ENCODE measurements at places on chromosomes 12 and 14.

DNA sequence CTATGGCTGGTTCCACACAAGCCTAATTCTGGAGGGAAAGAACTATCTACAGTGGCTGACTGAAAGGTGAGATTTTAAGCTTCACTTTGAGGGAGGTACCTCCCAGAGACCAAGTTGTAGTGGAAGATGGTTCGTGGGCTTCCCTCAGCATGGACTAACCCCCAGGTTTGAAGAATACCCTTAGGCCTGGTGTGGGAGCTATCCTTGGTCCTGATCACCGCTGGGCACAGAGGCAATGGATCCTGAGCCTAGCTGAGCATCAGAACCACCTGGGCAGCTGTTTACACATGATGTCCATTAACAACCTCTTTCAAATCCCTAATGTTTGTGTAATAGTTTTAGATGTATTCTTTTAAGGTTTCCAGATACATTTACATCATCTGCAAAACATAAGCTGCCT lies 10.3 kb downstream of the DAO start:
- no peak for DNase-seq

DNA sequence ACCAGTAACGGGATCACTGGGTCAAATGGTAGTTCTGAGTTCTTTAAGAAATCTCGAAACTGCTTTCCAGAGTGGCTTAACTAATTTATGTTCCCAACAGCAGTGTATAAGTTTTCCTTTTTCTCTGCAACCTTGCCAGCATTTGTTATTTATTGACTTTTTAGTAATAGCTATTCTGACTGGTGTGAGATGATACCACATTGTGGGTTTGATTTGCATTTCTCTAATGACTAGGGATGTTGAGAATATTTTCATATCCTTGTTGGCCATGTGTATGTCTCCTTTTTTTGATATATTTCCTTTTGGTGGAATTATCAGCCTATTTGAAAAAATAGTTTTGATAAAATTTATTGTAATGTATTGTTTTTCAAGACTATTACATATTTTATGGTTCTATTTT lies 701.2 kb upstream of the FBXO33 start:
- DNase-seq = no peak

GRCh38 chr12:90999527-90999926 lies 5.2 kb downstream of the EPYC start:
- no peak for DNase-seq

DNA sequence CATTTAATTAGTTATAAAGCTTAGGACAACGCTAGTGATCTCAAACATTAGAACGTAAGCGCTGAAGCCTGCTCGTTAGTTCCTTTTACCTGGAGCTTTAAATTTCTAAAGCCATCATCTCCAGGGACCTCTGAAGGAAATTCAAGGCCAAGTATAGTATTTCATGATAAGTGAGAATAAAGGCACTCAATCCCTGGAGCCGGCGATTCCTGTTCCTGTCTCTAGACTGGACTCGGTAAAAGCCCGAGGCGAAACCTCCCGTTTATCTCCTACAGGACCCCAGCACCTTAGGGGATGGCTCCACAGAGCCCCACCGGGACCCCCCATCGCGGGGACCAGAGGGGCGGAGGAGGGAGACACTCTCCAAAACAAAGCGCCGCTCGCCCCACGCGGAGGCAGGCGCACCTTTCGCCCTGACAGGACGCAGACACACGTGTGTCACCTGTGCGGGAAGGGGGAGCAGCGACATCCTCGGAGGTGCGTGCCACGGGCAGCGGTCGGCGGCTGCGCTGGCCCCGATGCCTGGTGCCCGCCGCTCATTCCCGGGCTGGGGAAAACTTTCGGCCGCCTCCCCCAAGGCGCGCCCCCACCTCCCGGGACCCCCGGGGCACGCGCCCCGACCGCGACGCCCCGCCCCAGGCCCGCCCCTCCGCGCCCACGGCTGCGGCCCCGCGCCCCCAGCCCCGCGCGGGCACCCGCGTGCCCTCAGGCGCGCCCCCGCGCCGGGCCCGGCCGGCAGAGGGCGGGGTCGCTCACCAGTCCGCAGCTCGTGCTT lies 678 bp downstream of the RPS6KA5 start:
- DNase-seq = peak; percentile 13

DNA sequence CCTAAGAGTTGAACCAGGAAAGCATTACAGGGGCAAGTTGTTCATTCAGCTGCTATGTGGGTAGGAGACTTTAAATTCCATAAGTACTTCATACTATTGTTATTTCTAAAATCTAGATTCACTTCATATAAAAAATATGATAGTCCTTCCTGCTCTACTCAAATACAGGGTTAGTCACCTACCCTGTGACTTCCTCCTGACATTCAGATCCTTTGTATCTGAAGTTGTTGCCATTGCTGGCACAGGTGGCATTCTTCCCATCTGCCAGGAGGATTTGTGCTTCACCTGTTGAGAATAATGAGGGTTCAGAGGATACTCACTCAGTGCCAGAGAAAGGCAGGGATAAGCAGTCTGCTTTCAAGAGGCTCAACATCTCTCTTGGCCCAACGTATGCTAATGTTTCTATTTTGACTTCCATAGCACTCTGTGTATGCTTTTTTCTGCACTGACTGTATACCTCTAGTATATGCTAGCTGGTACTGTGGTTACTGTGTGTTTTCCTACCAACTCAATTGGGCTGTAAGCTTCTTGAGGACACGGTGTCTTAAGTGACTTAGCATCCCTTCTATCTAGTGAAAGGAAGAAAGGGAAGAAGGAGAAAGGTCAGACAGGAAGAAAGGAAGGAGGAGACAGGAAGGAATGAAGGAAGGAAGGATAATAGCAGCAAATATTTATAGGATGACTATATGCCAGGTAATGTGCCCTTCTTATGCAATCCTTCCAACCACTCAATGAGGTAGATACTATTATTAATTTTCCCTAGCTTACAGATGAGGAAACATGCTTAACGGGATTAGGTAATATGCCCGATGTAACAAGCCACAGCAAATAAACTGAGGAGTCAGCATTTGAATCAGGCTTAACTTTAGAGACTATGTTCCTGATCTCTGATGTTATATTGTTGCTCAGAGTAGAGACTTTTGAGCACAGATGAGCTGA lies 38.5 kb upstream of the FGF6 start:
- DNase-seq = no peak

- DNase-seq = no peak
Measured at GRCh38 chr14:93091666-93092065, 24.1 kb downstream of the ITPK1 start.

DNA sequence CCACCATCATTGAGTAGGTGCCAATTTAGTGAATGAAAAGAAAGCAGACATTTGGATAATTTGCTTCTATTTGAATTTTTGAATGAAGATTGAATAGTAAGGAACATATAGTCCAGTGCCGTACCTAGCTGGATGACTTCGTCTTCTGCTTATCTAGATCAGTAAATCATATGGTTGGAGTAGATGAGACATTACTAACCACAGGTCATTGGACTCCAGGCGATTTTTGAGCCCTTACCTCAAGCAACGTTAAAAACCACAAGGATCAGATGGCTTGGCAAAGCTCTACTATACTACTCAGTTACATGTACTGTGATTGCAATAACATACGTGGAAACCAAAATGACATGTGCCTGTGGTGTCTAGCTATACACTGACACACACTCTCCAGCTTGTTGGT lies 1.7 kb upstream of the SPATS2 start:
- DNase-seq = no peak

DNA sequence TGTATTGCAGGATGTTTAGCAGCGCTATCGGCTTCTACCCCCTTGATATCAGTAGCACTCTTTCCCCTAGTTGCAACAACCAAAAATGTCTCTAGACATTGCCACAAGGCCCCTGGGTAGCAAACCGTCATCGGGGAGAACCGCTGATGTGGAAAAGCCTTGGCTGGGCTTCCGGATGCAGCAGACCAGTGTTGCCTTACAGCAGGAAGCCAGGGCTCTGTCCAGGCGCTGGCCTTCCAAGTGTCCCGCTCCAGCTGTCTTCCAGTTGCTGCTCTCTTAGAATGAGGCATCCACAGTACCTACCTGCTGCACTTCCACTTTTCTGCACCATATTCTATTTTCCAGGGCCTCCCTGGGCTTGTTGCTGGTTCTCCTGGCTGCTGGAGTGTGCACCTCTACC lies 22.6 kb upstream of the SLC10A1 start:
- DNase-seq = no peak

DNA sequence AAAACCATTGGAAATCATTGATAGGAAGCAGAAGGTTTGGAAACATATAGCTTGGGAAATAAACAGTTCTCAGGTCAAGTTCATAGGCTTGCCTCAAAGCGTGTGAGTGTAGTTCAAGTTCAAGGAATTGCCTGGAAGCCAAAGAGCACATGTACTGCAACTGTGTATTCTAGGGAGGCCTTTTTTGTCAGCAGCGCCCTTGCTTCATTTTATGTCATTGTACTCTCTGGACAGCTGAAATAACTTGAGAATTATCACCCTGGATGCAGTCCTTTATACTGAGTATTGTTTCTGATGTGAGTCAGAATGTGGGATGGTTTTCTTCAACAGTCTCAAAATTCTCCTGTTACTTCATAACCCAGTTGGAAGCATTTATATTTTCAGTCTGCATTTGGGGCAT lies 16.0 kb upstream of the EVL start:
- no peak for DNase-seq

GRCh38 chr14:65588426-65589140 lies 176.1 kb downstream of the FUT8 start:
- DNase-seq = no peak

DNA sequence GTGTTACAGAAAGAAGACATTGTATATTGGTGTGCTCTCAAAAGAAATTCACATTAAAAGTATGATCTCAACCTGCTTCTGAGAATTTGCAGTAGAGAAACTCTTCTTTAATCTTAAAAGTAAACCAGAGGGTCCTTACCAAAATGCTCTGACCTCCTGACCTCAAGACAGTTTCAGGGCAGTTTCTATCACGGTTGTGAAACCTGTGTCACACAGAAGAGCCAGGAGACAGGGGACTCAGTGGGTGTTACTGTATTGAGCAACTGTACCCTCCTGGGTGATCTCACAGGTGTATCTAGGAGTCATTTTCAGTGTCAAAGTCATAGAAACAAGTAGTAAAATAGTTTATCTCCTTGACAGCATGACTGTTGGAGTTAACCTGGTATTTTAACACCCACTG lies 178.0 kb downstream of the GRIP1 start:
- no peak for DNase-seq

Data from stimulated activated CD8-positive, alpha-beta memory T cell treated with anti-CD3 and anti-CD28 coated beads, Interleukin-2, amount 100 ng/mL, for 1 hour (primary cell).